KG1 (cell line): ENCODE measurements at places on chromosomes 7 and 10.

DNA sequence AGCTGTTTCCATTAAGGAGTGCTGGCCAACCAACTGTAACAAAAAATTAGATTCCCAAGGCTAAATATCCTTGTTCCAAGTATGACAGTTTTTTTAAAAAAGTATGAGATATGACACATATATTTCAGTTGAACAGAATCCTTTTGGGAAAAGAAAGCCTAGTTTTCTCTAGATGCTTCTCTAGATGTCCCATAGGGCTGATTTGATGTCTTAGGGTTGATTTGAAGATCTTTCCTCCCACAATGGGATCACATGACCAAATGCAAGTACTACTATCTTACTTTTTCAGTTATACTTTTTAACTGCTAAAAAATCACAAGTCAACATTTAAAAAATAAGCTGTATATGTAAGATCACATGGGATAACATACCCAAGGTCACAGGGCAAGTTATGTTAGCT lies 3.7 kb downstream of the NAMPT start:
- DNase-seq: no peak

- DNase-seq: no peak
Measured at GRCh38 chr7:26925768-26926167, 61.4 kb upstream of the SKAP2 start.

GRCh38 chr10:11018432-11018841 lies 765 bp downstream of the CELF2 start:
- no peak for DNase-seq

DNA sequence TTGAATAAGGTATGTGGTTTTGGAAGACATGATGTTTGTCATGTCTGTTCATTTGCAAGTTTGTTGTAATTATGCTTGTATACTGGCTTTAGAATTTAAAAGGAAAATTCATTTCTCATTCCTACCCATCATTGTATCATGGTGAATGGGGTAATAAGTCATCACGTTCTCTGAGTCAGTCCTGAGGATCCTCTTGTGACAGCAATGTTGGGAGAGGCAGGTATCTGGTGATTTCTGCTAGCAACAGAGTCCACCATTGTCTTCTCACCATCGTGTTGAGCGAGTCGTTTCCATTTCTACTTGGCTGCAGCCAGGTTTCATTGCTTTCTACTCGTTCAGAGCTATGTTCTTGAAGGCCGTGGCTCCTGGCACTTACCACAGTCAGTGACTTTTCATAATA lies 16.3 kb downstream of the CUL1 start:
- DNase-seq: no peak

DNA sequence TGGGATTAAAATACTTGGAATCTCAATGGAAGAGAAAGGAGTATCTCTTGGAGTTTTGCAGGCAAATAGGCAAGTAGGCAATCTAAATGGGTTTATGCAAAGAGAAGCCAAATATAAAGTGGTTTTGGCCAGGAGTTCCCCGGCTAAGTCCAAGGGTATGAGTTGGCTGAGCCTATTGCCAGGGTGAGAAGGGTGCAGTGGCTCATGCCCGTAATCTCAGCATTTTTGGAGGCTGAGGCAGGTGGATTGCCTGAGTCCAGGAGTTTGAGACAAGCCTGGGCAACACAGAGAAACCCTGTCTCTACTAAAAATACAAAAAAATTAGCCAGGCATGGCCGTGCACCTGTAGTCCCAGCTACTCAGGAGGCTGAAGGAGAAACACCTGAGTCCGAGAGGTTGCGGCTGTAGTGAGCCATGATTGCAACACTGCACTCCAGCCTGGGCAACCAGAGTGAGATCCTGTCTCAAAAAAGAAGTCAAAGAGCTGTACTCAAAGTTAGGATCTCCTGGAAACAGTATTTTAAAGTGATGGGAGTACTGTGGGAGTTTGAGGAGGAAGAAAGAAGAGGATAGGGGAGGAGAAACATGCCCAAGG lies 130.4 kb upstream of the RAB18 start:
- DNase-seq: no peak

DNA sequence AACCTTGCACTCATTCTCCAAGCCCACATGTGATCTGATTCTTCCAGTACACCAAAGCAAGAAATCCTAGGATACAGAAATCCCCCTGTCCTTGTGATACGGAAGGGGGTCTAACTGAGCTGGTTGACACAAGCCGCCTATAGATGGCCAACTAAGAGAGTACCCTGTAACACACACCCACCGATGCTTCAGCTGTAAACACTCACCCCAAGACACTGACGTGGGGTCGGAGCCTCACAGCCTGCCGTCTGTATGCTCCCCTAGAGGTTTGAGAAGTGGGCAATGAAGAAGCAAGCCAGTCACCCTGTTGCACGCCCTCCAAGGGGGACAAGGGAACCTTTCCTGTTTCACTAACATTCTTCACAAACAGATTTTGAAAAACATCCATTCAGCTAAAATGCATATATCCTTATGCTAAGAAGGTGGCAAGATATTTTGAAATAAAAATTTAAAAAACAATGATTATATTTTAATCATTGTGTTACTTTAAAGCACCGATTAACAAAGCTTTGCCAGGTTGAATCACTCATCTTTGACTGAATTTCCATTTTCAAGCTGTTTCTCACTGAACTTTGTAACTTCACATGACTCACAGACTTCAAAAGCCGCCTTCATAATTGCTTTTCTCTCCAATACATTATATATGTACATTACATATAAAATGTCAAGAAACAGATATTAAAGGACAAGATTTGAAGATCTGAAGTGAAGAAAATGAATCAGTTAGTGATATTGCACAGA lies 329.3 kb downstream of the ARL4A start:
- no peak for DNase-seq

- DNase-seq: no peak
Measured at GRCh38 chr10:86357676-86358075, 8.9 kb downstream of the GRID1 start.

DNA sequence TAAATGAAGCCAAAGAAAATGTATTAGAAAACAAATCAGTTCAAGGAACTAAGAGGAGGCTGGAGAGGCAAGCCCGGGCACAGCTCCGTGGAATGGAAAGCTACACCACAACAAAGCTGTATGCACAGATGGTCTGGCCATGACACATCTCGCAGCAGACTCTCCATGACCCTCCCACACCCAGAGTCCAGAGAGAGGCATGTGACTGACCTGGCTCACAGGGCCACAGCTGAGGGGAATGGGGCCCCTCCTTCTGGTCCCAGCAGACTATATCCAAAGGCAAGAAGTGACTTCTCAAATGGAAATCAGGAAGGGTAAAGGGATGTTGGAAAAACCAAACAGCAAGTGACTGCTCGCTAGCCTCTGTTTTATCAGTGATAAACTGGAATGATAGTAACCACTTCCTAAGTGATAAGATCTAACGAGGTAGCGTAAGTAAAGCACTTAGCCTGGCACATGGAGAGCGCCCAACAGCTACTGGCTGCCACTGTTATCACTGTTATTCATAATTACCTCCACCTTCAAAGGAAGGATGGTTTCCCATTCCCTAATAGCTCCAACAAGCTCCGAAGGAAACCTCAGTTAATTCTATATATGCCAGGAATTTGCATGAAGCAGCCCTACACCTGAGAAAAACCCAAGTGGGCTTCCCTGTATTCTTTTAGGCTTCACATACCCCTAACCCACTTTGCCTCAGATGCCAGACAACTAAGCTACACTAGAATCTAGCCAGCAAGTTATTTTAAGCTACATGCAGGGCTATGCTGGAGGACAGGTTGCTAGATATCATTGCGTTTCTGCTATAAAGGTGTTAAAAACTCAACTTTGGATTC lies 8.4 kb downstream of the OSBPL3 start:
- DNase-seq: no peak

- DNase-seq: no peak
Measured at GRCh38 chr10:99466632-99467223, 36.3 kb upstream of the GOT1 start.

GRCh38 chr7:149293946-149294633 lies 32.1 kb downstream of the ZNF783 start:
- DNase-seq: no peak

GRCh38 chr10:117218654-117219053 lies 21.4 kb downstream of the KCNK18 start:
- no peak for DNase-seq
